Fibroblast of skin of right quadriceps (primary cell): ENCODE measurements at places on chromosomes 7 and 10.

DNA sequence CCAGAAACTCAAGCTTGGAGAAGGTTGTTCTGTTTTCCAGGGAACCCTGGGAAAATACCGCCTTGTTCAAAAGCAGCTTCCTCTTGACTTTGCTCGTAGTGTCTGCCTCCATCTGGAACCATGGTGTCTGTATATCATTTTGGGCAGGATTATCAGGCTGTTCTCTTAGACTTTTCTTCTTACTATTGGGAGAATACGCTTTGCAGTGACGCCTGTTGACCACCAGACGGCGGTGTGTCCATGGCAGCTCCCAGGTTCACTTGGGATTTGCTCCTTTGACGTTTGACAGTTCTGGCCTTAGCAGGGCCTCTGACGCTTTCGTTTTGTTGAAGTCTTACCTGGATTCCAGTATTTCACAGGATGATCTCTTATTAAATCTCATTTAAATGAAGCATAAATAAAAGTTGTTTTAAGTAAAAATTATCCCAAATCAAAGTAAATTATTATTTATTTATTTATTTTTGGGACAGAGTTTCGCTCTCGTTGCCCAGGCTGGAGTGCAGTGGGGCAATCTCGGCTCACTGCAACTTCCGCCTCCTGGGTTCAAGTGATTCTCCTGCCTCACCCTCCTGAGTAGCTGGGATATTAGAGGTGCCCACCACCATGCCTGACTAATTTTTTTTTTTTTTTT, 41.8 kb upstream of the GJD4 start:
- DNase-seq = peak; percentile 66

- no peak for DNase-seq
Observed at GRCh38 chr7:101220295-101220694, 2.3 kb downstream of the ZNHIT1 start.

DNA sequence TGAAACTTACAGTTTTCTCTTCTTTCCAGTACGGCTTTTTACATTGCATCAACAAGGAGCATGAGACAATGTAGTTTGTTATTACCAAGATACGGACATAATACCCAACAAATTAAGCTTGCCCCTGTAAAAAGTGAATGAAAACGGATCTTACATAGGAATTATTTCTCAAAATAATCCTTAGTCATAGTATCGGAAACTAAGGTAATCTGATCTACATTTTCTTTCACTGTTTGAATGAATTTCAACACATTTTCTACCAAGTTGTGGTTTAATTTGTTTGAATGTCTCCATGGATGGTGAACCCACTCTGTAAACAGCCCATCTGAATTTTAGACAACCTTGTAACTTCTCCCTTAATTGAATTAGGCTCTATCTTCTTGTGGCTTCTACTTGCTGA, 90.5 kb downstream of the INHBA start:
- DNase-seq = no peak

- DNase-seq = peak; percentile 73
Observed at GRCh38 chr7:136086712-136087111, 109.6 kb upstream of the MTPN start.

- no peak for DNase-seq
Observed at GRCh38 chr7:119351320-119351719, 921.7 kb upstream of the KCND2 start.

GRCh38 chr7:90276033-90276728, 31.2 kb downstream of the CFAP69 start:
- no peak for DNase-seq

DNA sequence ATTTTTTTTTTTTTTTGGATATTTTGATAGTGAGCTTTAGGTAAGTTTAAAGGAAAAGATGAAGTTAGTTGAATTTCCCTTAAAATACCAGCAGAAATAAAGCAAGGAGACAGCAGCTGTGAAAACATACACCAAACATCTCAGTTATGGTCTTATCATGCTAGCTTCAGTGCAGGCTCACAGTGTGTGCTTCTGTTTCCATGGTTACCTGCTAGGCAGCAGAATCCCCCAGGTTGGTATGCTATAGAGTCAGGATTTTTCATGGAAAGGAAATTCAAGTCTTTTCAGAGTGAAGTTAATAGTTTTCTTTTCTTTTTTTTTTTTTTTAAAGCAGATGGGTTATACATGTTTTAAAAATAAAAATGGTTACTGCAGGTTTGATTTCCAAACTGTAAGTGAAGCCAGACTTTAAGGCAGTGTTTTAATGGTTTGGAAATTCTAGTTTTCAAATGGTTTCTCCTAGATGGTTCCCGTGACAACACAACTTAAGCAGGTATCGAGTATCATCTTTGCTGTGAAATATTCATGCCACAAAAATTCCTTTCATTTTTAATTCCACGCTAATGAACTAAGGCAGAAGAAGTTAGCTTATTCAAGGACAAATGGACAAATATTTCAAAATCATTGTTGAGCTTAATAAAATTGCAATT, 230.9 kb downstream of the BICC1 start:
- DNase-seq = peak; percentile 64
